ENCODE measurements at places on chromosomes 7 and 10.

- no peak for DNase-seq
Measured at GRCh38 chr10:46524472-46525176, 31.8 kb downstream of the GPRIN2 start.

DNA sequence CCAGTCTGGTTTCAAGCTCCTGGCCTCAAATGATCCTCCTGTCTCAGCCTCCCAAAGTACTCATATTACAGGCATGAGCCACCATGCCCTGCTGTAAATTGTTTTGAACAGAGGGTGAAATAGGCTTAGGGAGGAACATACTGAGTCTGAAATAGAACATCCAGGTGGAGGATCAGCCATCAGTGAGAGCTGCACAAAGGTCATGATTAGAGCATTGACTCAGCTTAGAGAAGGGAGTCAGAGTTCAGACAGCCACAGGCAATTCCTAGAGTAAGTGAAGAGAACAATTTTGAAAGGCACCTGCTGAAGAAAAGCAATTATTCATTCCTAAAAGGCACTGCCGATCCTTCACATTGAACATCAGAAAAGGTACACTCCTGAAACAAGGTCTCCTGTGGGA is 15.9 kb upstream of the NEBL start:
- DNase-seq = no peak

DNA sequence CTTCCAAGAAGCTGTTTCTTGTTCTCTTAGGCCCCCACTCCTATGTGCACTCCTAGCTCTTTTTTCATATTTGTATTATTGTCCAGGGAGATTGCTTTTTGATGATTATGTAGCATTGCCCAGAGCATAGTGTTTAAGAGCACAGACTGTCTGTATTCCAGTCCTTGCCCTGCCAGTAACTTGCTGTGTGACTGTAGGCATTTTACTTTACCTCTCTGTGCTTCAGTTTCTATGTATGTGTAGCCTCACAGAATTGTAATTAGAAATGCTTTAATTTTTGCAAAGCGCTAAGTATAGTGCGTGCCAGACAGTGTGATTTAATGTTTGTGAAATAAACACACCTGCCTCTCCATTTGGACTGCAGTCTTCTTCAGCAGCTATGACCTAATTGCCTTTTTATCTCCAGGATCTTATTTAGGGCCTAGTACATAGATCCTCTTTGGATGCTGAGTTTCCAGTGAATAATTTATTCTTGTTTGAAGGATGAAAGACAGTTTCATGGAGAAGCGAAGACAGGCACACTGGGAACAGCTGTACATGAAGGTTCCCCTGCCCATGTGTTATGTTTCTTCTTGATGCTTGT is 1.4 kb downstream of the SEC23IP start:
- no peak for DNase-seq

- DNase-seq = no peak
Measured at GRCh38 chr10:91684841-91685240, 52.0 kb upstream of the PPP1R3C start.

DNA sequence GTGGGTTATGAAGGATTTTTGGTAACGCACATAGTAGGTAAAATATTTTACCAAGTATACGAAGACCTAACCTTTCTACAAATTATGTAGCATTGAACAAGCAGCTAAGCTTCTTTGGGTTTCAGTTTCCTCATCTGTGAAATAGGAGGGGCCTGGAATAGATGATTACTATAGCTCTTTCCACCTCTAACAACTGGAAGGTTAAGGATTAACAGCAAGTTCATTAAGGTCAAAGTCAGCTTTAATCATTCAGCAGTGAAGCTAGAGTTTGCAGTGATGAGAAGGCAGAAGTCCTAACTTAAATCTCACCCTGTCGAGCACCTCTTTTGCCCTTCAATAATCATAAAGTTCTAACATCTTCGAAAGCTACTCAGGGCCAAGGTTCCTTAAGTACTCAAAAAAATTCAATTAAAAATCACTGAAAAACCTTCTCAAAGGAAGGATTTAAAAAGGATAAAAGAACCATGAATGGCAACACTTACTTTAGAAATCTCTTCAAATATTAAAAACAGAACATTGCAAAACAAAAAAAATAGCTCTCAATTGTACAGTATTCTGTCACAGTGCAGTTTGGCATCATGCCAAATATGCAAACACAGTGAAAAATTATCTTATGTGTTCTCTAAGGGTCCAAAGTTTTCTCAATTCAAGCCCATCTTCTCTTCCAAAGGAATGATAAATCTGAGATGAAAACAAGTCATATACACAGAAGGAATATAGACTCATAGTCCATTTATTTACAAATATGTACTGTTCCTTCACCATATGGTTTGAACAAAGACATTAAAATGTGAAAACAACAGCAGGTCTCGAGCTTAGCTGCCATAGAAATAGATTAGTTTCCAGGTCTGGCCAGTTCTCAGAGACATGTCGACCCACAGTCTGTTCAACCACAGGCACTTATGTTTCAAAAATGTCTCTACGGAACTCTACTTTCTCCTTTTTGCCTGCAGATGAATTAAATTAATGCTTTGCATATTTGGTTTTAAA is 152.0 kb upstream of the SLC13A1 start:
- DNase-seq = no peak

DNA sequence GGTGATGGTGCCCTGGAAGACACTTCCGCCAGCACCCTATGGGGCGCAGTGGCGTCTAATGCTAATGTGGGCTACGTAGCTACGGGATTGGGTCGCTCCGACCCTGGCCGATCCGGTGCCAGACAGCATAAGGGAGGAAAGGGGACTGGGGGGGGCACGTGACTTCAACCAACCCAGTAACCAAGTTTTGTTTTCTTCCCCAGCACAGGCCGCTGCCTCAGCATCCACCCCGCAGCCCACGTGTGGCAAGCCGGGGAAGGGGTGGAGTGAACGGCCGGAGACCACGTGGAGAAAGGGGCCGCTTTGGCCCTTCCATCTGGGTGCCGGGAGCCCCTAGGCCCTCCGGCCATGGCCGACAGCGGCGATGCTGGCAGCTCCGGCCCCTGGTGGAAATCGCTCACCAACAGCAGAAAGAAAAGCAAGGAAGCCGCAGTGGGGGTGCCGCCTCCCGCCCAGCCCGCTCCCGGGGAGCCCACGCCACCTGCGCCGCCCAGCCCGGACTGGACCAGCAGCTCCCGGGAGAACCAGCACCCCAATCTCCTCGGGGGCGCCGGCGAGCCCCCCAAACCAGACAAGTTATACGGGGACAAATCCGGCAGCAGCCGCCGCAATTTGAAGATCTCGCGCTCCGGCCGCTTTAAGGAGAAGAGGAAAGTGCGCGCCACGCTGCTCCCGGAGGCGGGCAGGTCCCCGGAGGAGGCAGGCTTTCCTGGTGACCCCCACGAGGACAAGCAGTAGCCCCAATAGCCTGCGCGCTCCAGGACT is 2.5 kb downstream of the PRR15 start:
- DNase-seq = no peak

GRCh38 chr7:32179567-32179966 is 109.4 kb upstream of the PDE1C start:
- no peak for DNase-seq

GRCh38 chr10:22698941-22699440 is 15.4 kb downstream of the PIP4K2A start:
- DNase-seq = no peak

DNA sequence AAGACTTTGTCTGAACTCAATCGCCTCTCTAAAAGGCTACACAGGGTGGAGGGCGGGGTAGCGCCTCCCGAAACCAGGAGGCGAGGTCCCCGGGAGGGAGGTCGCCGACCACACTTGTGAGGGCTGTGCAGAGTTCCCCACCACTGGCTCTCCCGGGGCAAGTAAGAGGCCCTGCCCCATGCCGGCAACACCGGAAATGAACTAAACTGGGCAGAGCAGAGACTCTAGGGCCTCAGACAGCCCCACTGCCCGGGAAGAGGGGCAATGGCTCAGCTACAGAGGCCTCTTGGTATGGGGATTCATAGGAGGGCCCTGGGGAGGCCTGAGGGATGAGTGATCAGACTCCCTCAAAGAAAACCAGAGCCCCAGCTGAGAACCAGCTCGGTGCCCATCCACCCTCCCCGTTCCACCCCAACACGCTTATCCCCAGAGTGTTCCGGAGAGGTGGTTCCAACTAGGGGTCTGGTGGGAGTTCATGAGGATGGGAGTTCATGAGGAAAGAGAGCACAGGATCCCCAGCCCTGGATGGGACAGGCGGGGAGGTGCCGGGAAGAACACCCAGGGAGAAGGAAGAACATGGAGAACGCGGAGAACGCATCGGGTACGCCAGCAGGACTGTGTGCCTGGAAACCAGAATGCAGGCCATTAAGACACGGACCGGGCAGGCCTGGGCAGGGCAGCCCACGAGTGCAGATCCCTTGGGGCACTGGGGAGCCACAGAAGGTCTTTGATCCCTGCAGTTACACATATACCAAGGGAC is 89.4 kb upstream of the MYL10 start:
- no peak for DNase-seq

GRCh38 chr10:122252805-122253204 is 18.3 kb upstream of the BTBD16 start:
- no peak for DNase-seq

DNA sequence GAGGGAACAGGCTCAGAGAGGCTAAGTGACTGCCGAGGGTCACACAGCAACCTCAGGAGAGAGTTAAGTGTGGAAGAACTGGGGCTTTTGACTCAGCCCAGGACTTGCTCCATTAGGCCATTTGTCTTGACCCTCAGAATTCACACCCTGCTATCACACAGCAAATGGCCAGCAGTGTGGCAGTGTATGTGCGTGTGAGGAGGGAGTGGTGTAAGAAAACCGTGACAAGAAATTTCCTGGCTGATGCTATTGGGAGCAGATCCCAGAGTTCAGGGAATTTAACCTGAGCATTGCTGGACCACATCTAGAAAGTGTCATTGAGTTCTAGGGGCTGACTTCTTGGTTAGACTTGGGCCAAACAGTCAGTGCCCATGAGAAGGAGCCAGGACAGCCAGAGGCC is 18.4 kb downstream of the VWA2 start:
- DNase-seq = no peak

DNA sequence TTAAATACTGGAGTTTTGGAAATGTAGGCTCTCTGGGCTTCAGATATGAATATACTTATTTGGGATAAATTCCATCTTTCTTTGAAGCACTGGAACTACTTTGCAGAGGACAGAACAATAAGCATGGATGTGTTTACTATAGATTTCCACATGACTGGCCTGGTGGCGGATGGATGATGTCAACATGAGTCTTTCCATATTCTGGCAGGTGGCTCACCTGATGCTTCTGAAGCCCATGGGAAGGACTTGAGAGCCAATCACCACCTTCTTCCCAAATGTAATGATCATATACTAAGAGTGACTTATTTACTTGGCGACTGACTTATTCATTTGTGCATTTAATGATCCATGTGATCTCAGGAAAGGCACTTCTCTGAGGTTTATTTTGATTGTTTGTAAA is 110.5 kb downstream of the FANK1 start:
- no peak for DNase-seq

DNA sequence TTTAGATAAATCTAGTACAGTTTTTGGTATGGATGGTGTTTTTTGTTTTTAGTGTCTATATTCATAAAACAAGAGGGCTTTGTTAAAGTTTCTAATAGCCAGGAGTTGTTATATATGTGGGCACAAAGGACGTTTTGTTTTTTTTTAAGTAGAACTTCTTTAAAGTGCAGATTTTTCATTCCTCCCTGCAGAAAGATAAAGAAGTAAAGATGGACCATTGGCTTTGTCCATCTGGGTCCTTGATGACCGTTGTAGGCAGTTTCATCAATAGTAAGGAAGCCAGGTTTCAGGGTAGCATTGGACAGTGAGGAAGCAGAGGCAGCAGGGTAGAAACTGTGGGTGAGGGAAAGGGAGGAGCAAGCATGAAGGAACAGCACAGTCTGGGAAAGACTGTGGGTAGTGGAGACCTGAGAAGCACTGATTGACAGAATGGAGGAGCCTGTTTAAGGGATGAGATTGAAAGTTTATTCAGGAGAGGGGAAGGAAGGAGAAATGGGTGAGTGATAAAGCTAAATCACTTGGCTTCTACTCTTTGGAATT is 5.3 kb downstream of the CALU start:
- no peak for DNase-seq

DNA sequence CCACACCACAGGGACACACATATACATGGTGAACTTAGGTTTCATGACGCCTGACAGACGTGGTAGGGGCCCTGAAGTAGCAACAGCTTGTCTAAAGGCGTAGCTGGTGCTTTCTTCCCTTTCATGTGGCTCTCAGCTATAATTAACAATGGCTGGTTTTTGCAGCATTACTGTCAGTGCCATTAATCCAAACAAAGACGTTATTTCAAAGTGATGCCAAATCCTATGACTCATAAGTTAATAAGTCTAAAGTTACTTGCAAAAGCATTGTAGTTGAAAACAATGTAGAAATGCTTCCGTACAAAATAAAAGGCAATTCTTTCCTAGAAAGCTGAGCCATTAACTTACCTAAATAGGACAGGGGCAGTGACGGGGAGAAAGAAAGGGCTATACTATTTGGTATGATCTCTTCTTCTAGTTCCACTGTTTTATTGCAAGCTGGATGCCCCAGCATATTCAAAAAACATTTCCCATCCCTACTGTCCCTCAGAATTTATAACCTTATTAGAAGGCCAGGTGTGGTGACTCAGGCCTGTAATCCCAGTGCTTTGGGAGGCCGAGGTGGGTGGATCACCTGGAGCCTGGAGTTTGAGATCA is 105.4 kb downstream of the ODAD2 start:
- no peak for DNase-seq

- no peak for DNase-seq
Measured at GRCh38 chr10:98045785-98046389, 15.5 kb upstream of the CRTAC1 start.

- DNase-seq = no peak
Measured at GRCh38 chr7:187227-187927, 5.0 kb upstream of the FAM20C start.

- no peak for DNase-seq
Measured at GRCh38 chr7:3245077-3245476, 56.0 kb upstream of the SDK1 start.

- DNase-seq = no peak
Measured at GRCh38 chr7:110870926-110871325, 220.0 kb upstream of the LRRN3 start.

- no peak for DNase-seq
Measured at GRCh38 chr7:39810204-39810642, 139.8 kb upstream of the CDK13 start.

GRCh38 chr10:33388785-33389184 is 54.3 kb upstream of the NRP1 start:
- no peak for DNase-seq

- no peak for DNase-seq
Measured at GRCh38 chr10:6721964-6722615, 142.0 kb upstream of the PRKCQ start.
